ENCODE measurements at places on chromosomes 2 and 18. TPM values are rescaled to one million over a fixed set of nuclear protein-coding genes. Genes with fewer than 3 reads are reported as not detected.

Gene CHMP3
- 50.7 TPM for total RNA-seq

Gene APLF
- total RNA-seq, result 2.6 TPM

Gene SPEG
- total RNA-seq, result 0.32 TPM

Gene ATOH8
- total RNA-seq, result 5.8 TPM

Gene SAP130
- total RNA-seq, result 2.6 TPM

Gene REG3A
- total RNA-seq, result not detected

Gene FOXI3
- not detected for total RNA-seq
